SK-N-SH treated with all-trans-retinoic acid at 6 μM for 48 hours (cell line): ENCODE measurements at places on chromosomes 3 and 15.
A peak's percentile ranks its signal among the peaks of the same experiment; 100 is the strongest.

GRCh38 chr3:172836390-172836997 is 86.0 kb downstream of the ECT2 start:
- peak; percentile 90 for ATAC-seq

- ATAC-seq: no peak
Observed at GRCh38 chr3:82494977-82495489, 733.6 kb upstream of the GBE1 start.

GRCh38 chr3:149604125-149604875 is 53.5 kb downstream of the WWTR1 start:
- peak; percentile 53 for ATAC-seq

- no peak for ATAC-seq
Observed at GRCh38 chr3:191770541-191770940, 309.6 kb downstream of the PYDC2 start.

- ATAC-seq: peak; percentile 92
Observed at GRCh38 chr3:57169872-57170623, 4.9 kb upstream of the IL17RD start.

DNA sequence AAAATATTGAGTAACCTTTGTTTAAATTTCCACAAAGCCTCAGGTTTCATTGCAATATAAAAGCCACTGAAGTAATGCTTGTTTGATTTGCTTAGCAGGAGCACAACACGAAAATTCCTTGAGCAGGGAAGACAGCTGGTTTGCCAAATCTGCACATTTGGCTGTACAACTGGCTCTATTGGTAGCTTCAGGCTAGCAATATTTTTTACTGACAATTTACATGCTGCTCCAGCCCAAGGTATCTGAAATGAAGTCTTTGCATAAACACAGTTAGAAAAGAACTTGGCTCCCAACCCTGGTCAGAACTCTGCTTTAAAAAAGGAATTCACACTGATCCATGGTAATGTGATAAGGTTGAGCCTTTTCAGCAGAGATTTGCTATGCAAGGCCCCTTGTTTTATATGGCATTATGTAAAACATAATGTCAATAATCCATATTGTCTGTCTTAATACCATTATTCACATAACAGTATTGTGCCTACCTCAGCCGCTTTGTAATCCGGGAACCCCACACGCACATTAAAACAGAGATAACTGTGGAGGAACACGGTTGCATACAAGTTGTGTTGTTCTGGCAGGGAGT is 55.7 kb upstream of the CHL1 start:
- ATAC-seq: no peak

GRCh38 chr3:193673845-193674244 is 80.8 kb downstream of the OPA1 start:
- ATAC-seq: no peak

- no peak for ATAC-seq
Observed at GRCh38 chr3:186895406-186895805, 34.9 kb upstream of the ST6GAL1 start.

GRCh38 chr15:40582726-40583246 is 11.3 kb upstream of the KNL1 start:
- no peak for ATAC-seq
